ENCODE measurements at places on chromosomes 6 and 20.

GRCh38 chr6:89471287-89471867 is 38.4 kb downstream of the ANKRD6 start:
- no peak for DNase-seq

DNA sequence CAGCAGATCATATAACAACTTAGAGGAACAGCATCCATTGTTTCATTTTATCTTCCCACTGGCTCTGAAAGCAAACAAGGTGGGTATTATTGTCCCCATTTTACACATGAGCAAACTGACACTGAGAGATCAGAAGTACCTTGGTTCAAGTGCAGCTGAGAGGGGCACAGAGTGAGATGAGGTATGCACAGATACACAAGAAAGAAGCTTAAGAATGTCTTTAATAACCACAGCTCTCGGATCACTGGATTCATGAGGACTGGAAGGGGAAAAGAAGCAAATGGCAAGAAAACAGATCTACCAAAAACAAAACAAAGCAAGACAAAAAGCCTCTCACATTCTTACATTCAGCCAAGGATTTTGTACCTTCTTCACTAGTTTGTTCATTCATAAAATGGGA is 10.6 kb downstream of the SLC2A10 start:
- no peak for DNase-seq

DNA sequence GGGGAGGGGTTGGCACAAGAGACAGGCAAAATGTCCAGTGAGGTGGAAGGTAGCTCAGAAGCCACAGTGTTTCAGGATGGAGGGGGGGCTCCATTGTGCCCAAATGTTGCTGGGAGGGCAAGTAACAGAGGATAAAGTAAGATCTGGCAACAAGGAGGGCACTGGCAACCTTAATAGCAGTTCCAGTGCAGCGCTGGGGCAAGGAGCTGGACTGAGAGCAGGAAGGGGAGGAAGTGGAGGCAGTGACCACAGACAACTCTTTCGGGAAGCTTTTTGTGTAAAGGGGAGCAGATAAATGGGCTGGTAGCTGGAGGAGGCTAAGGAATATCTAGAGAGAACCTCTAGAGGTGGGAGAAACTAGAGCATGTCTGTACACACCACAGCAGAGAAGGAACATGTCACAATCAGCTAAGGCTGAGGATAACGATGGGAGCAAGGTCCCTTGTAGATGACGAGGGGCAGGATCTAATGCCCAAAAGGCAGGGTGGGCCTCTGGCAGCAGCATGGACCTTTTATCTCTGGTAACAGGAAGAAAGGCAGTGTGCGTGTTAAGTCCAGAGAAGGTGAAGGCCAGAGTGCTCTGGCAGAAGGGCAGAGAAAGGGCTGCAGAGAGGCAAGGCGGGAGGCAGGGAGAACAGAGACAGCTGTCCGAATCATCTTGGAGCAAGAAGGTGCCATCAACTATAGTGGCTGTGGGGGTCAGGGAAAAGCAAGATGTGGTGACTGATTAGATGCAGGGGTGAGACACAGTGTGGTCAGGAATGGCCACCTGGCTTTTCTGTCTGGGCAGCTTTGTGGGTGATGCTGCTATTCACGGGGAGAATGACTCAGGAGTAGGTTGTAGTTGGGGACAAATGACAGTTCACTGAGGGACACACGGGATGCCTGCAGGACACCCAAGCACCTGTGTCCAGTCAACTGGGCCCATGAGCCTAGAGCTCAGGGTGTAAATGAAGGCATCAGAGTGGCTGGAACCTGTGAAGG is 17.4 kb downstream of the TMEM242 start:
- DNase-seq = no peak

DNA sequence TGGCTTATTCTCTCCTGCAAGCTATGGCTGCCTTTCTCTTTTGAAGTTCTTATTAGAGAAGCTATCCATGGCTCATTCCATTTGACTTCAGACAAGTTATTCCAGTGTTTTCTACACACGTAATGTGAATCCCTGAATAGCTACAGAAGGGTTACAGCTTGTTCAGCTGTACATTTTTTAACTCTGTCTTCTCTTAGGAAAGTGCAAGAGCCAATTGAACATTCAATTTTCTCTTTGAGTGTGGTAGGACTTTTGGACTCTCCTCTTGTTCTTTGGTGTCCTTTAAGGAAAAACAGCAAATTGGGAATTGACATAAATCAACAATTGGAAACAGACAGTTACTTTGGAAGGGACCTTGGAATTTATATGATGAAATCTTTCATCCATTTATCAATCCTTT is 125.8 kb downstream of the EPM2A start:
- no peak for DNase-seq

GRCh38 chr20:13139459-13140150 is 81.5 kb upstream of the ISM1 start:
- no peak for DNase-seq

DNA sequence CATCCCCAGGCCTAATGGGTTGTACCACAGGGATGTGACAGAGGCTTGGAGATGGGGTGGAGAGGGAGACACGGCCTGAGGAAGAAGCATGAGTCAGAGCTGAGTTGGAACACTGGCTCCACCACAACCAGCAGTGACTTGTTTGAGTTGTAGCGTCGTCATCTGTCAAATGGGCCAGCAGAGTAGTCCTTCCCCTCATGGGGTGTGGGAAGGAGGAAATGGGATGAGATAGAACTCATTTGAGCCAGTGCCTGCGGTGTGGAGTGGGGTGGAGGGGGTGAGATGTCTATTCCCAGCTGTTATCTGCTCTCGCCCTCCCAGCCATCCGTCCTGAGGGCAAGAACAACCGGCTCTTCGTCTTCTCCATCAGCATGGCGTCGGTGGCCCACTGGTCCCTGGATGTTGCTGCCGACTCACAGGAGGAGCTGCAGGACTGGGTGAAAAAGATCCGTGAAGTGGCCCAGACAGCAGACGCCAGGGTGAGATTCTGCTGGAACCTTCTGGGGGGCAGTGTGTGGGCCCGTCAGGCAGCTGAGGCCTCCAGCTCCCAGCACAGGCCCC is 32.5 kb downstream of the PLCG1 start:
- no peak for DNase-seq

GRCh38 chr20:35673884-35674283 is 9.2 kb upstream of the CPNE1 start:
- DNase-seq = no peak

GRCh38 chr20:34940081-34940481 is 15.5 kb downstream of the GSS start:
- no peak for DNase-seq

GRCh38 chr6:41644297-41644879 is 6.1 kb downstream of the MDFI start:
- DNase-seq = no peak

DNA sequence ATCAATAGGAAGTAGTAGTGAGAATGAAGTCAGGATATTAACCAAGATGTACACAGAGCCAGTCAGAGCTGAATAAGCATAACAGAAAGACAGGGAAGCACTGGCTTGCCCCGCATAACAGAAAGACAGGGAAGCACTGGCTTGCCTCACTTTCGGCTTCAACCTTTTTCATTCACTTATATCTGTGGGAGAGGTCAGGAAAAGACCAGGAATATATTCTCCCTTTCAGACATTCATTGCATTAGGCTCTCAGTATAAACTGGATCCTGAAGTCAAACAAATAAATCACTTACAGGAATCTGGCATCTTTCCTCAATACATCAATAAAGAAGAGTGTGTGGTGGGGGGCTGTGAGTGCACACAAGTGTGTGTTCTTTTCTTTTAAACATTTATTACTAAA is 437.6 kb downstream of the C6orf118 start:
- DNase-seq = no peak

Data from CD4-positive, alpha-beta T cell treated with Interleukin-2 at 100 ng/mL for 4 hours (primary cell).